ENCODE measurements at places on chromosomes 2 and 18.

DNA sequence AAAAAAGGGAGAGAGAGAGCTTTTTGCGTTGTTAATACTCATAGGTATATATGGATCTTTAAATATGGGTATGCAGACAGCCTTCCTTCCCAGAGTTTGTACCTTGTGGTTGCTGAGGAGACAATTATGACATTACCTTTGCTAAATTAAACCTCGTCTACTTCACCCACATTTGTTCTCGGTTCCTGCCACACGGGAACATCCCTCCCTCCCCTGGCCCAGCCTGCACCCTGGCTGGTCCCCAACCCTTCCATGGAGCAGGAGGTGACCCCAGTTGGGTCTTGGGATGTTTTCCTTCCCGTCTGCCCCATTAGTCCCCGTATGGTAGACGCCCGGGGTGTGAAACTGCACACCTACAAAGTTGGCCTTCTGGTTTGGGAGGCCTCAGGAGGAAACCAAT lies 105.3 kb upstream of the FZD7 start:
- DNase-seq: no peak

GRCh38 chr2:29841386-29842004 lies 79.9 kb downstream of the ALK start:
- no peak for DNase-seq

DNA sequence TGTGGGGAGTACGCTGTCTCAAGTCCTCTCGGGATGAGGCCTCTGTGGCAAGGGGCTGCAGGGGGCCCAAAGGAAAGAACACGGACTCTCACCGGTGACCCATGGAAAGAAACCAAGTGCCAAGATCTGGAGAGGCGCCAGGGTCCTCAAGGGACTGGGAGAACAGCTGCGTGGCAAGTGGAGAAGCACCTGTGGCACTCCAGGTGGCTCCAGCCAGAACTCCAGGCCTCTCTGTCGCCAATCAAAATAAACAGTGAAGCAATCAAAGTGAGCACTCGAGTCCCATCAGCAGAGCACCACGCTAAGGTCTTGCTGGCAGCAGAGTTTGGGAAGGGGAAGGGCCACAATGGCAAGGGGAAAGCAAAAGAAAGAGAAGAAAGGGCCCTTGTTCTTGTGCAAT lies 54.7 kb downstream of the BCL2 start:
- no peak for DNase-seq

- DNase-seq: no peak
Measured at GRCh38 chr18:60149316-60149715, 223.3 kb downstream of the MC4R start.

GRCh38 chr2:240169486-240170353 lies 29.3 kb upstream of the OTOS start:
- no peak for DNase-seq

DNA sequence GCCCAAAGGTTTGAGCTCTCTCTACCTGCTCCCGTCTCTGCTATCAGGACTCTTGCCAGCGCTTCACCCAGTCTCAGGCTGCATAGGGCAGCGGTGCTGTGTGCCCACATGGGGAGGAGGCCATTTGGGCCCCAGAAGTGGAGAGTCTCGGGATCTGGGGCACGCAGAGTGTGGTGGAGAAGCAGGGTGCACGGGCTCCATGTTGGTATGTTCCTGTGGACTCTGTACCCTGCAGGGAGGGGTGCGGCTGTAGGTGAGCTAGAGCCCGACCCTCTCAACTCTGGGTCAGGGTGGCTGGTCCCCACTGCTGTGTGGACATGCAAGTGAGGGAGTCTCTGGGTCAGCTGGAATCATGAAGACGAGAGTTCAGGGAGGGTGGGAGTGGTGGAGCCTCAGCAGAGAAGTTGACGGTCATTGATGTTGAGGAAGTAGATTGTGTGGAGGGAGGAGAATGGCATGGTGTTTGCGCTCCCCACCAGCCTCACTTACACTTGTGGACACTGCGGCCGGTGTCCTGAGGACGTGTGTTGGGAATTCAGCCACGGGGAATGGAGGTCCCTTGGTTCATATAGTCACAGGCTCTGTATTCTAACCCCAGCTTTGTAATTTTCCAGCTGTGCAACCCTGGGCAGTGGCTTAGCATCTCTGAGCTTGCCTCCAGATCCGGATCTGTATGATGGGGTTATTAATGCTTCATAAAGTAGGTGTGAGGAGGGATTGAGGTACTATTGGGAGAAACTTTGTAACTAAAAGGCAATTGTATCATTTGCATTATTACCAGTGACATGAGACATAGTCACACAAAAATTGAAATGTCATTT lies 840 bp upstream of the PSD4 start:
- no peak for DNase-seq
